Cardiac septum (tissue), 1 donor: ENCODE measurements at places on chromosomes 6 and 20. TPM values are rescaled to one million over a fixed set of nuclear protein-coding genes. Genes with fewer than 3 reads are reported as not detected.

The WASF1 gene
- total RNA-seq: 0.78 TPM

DNA sequence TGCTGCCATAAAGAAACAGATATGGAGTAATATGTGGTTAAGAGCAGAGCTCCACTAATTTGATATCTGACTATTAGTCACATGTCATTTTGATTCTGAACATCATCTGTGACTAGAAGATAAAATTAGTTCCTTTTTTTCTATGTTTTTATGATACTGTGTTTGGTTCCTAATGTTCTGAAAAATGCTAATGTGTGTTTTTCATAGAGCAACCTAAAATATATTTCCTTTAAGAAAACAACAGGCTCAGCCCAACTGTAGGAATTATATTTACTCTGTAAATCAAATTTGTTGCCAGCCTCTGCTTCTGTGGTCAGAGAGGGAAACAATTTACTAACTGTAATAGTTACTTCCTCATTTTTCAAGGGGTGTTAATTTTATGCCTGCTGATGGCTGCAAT is 33.3 kb upstream of the TXLNB start:
- DNase-seq: no peak

DNA sequence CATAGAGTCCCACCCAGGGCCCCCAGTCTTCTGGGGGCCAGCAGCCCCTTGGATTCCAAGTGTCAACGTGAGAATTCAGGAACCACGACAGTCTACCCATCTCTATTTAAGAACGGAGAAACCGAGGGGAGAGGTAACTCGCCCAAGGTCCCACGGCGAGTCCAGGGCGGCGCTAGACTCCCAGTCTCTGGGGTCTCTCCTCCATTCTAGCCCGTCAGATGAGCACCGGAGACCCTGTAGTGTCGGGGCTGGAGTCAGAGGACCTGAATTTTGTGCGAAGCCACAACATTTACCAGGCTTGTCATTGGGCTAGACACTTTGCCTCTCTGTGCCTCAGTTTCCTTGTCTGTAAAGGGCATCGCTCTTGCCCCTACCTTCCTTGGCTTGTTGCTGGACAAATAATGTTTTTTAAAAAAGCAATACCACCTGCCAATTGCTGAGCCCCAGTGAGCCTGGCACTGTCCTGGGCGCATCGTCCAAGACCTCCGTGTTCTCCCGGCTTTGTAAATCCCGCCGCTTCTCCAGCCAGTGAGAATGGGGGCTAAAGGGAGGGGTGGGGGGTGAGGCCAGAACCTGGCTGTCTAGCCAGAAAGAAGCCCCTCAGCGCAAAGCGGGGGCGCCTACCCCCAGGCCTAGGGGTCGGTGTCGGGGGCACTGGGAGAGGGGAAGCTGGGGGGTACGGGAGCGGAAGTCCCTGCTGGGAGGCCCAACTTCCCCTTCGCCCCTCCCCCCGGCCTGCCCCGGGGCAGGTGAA is 91.7 kb downstream of the NCR2 start:
- no peak for DNase-seq

The CAP2 gene
- total RNA-seq: 120 TPM

DNA sequence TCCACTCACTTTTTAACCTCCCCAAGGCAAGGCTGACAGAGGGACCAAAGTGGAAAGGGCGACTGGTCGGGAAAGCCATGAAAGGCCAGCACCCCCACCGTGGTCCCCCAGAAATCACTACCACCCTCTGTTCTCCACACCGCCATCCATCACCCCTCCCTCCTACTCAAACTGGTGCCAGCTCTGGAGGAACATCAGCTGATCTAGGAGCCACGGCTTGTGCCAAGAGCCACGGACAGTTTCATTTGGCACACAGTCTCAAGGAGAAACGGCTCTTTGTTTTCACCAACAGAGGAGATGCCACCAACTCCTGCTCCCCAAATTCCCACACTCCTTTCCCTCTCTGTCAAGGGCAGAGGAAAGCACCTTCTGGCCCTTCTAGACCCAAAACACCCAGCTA is 26.0 kb downstream of the TBC1D7 start:
- no peak for DNase-seq

The PPP1R3G gene
- total RNA-seq: 7.7 TPM

- DNase-seq: no peak
These were observed 24.3 kb upstream of the IER3 start for GRCh38 chr6:30768634-30769087.

The TCF15 gene
- total RNA-seq: 4.8 TPM

The TMEM200A gene
- total RNA-seq: 0.59 TPM

- no peak for DNase-seq
These were observed 60.8 kb upstream of the DDR1 start for GRCh38 chr6:30823534-30823865.

GRCh38 chr20:41509316-41510200 is 108.6 kb downstream of the CHD6 start:
- DNase-seq: no peak

DNA sequence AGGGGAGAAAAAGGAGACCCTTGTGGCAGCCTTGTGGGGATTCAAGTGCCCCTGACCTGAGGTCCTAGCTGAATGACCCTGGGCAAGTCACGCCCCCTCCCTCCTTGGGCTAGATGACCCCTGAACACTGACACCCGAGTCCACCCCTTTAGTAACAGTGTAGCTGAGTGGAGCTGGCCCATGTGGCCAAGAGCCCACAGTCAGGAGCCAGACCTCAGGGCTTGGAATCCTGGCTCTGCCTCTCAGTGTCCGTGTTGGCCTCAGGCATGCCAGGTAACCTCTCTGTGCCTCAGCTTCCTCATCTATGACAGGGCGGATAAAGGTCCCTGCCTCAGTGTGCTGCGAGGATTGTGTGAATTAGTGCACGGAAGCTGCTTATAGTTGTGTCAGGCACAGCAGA is 14.3 kb downstream of the IP6K3 start:
- no peak for DNase-seq

DNA sequence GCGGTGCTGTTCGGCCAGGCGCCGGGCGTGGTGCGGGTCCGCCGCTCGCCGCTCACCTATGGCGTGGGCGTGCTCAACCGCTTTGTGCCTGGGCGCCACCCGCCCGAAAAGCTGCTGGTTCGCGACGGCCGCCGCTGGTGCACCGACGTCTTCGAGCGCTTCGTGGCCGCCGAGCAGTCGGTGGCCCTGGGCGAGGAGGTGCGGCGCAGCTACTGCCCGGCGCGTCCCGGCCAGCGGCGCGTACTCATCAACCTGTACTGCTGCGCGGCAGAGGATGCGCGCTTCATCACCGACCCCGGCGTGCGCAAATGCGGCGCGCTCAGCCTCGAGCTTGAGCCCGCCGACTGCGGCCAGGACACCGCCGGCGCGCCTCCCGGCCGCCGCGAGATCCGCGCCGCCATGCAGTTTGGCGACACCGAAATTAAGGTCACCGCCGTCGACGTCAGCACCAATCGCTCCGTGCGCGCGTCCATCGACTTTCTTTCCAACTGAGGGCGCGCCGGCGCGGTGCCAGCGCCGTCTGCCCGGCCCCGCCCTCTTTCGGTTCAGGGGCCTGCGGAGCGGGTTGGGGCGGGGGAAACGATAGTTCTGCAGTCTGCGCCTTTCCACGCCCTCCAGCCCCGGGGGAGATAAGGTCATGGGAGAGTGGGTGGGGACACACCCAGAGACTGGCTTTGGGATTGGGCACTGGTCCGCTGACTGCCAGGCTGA is 15.7 kb downstream of the ADISSP start:
- DNase-seq: peak; percentile 58

The DACT2 gene
- 0.48 TPM for total RNA-seq

- DNase-seq: no peak
These were observed 649.2 kb downstream of the MMUT start for GRCh38 chr6:48813836-48814235.

DNA sequence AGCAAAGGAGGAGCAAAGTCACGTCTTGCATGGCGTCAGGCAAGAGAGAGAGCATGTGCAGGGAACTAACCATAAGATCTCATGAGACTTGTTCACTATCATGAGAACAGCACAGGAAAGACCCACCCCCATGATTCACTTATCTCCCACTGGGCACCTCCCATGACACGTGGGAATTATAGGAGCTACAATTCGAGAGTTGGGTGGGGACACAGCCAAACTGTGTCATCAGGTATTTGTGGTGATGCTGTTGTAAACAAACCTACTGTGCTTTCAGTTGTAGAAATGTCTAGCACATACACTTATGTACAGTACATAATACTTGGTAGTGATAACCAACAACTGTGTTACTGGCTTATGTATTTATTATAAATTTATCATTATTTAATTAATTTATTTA is 128.3 kb downstream of the UTRN start:
- DNase-seq: no peak
